Activated CD4-positive, alpha-beta T cell treated with anti-CD3 and anti-CD28 coated beads, Interleukin-2, amount 50 U/mL, for 48 hours (primary cell): ENCODE measurements at places on chromosomes 1 and 21.

DNA sequence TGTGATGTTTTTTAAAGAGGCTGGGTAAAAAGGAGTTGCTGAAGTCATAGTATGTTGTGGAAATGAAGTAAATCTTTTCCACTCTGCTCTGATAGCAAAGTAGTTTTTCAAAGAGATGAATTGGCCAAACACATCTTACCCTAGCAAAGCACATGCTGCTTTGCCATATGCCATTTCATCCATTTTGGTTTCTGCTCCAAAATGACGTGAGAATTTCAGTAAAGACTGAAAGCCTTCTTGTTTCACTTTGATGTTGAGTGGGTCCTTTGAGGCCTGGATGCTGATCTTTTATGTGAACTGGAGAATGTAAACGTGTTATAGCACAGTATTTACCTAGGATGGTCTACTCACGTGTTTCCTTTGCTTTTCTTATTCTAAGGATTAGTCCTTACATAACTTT is 73.3 kb upstream of the PGD start:
- no peak for DNase-seq

- no peak for DNase-seq
Measured at GRCh38 chr1:48028218-48029069, 31.3 kb upstream of the TRABD2B start.

DNA sequence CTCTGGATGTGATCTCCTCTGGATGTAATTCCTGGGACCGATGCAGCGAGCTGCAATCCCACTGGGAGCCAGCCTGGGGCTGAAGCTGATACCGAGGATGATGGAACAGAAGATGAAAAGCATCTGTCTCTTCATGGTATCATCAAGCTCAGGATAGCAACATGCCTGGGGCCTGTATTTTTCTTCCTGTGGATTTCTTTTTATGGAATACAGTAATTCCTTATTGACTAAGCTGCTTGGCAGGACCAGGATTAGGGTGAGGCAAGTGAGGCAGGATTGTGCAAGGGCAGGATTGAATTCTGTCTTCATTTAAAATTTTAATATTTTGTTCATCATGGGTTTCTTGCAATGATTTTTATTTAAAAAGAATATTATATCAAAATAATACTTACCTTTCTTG is 86.6 kb downstream of the SLC25A24 start:
- DNase-seq: no peak

- DNase-seq: peak; percentile 87
Measured at GRCh38 chr1:154344977-154345837, 19.9 kb downstream of the ATP8B2 start.

DNA sequence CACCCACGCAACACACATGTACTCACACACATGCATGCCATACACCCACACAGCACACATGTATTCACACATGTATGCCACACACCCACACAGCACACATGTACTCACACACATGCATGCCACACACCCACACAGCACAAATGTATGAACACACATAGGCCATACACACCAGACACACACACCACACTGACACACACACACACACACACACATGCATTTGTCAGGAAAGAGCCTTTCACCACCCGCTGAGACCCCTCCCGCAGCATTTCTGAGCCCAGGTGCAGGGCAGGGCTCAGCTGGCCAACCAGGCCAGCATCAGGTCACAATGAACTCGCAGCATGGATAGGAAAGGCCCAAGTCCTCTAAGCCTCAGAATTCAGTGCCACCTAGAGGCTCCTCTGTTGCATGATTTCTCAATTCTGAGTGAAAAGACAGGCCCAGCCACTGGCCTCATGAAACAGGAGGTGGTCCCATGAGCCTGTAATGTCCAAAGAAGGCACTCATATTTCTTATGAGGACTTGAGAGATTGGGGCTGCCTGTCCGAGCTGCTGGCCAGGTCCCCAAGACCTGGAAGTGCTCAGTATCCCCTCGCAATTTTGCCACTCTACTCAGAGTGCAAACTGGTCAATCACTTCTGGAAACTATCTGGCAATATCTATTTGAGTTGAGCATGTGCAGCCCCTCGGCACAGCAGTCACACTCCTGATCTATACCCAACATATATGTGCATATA is 57.3 kb downstream of the PSMG1 start:
- peak; percentile 7 for DNase-seq

DNA sequence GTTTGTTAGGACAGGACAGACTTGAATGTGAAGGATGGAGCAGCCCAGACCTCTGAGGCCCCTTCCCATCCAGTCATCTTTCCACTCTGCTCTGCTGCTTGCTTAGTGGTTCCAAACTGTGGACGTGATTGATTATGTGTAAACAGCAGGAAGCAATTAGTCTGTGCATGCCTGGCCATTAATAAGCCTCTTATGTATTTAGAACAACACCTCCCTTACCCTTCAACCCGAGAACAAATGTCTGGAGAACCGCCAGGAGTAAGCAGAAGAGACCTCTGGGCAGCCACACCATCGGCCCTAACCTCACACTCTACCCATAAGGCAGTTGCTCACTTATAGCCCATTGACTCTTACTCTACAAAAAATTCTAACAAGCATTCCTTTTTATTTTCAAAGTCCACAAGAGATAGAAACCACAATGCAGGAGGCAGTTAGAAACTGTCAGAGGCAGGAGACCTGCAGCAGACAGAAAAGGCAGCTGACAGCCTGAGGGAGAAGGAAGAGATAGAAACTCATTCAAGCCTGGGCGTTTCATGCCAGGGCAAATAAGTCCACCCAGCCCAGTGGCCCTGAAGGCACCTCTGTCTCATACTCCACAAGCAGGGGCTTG is 5.8 kb upstream of the EPHA8 start:
- no peak for DNase-seq

DNA sequence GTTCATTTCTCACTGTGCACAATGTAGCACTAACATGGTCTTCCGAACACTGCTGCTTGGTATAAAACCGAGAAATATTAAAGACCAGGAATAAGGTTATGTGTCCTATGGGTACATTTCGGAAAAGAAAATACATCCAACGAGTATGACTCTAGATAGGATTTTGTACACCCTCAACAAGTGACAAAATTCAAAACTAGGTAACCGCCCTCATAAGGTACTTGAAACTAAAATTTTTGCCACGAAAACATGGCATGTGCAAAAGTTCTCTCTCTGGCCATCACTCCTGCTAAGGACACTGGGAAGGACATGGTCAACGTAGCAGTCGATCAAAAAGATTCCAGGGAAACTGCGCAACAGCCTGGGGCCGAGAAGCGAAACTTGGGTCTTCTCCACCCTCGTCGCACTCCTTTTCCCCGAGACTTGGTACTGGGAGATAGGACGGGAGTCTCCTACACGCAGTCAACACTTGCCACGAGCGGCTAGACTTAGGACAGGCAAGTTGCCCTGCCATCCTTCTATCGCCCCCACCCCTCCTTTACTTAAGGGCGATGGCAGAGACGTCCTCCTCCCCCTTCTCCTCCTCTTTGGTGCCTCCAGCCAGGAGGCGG is 338 bp upstream of the TOR1AIP1 start:
- no peak for DNase-seq

- DNase-seq: no peak
Measured at GRCh38 chr1:169072945-169073725, 33.4 kb upstream of the ATP1B1 start.

DNA sequence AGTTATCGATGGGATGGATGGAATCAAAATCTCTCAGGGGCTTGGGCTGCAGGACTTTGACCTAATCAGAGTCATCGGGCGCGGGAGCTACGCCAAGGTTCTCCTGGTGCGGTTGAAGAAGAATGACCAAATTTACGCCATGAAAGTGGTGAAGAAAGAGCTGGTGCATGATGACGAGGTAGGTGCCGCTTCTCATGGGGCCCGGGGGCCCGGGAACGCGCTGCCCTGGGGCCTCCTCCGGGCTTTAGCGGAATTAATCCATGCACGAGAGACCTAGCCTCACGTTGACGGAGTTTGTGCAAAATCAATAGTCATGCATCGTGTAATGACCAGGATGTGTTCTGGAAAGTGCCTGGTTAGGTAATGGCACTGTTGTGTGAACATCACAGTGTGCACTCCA is 43.8 kb downstream of the FAAP20 start:
- DNase-seq: no peak

GRCh38 chr1:230189824-230190223 is 122.8 kb downstream of the GALNT2 start:
- no peak for DNase-seq

DNA sequence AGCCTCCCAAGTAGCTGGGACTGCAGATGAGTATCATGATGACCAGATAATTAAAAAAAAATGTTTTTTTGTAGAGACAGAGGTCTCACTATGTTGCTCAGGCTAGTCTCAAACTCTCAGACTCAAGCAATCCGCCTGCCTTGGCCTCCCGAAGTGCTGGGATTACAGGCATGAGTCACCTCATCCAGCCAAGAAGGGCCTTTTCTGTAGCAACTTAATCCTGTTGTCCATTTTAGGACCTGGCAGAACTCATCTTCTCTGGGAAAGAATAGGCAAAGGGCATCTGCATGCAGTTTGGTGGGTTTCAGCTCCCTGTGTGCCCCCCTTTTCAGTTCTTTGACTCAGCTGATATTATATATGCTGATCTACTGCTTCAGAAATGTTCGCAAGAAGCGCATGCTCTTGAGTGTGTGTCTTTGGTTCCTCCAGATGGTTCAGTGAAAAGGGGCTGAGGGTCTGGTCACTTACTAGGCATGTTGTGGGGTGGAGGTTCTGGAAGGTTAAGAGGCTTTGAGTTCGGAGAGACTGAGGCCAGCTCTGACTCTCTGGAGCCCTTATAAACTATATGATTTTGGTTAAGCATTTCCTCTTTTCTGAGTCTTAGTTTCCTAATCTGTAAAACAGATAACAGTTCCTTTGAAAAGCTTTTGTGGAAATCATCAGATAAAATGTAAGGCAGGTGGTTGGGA is 19.4 kb upstream of the SRSF4 start:
- DNase-seq: no peak

- no peak for DNase-seq
Measured at GRCh38 chr21:39217356-39218081, 34.3 kb upstream of the PSMG1 start.

GRCh38 chr1:10502206-10502605 is 27.5 kb downstream of the PEX14 start:
- DNase-seq: no peak

GRCh38 chr21:40531431-40532110 is 315.4 kb downstream of the DSCAM start:
- DNase-seq: no peak

DNA sequence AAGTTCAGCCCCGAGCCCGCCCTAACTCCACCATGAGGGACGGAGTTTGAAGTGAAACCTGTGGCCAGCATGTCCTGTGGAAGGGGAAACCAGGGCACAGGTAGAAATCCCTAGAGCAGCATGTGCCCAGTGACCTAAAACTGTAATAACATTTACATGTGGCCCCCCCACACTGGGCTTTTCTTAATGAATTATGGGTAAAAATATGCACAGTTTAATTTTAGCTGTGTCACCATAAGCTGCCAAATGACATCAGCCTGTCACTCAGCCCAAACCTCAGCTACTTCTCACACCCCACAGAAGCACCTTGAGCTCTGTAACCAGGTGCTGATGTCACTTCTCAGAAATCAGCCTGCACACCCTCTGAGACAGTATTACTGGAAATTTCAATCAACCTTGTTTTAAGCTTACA is 50.0 kb upstream of the SLC19A1 start:
- peak; percentile 67 for DNase-seq

- DNase-seq: peak; percentile 93
Measured at GRCh38 chr1:165697881-165698760, at the start of gene ALDH9A1. TSS of gene ALDH9A1 (minus strand) at chr1:165698562. CDS start at chr1:165698558, 4 bp downstream.

DNA sequence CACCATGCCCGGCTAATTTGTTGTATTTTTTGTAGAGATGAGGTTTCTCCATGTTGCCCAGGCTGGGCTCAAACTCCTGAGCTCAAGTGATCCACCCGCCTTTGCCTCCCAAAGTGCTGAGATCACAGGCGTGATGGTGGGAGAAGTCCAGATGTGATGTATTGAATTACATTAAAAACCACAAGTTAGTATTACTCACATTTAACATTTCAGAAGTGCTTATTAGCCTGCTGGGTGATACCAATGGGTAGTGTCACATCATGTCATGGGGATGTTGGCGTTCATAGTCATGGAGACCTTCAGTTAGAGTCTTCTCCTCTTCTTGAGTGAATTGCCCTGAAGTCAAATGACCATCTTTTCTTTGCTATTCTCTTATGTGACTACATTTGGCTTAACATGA is 63.6 kb upstream of the VAMP3 start:
- no peak for DNase-seq

- DNase-seq: peak; percentile 43
Measured at GRCh38 chr1:15352128-15352957, 57.3 kb upstream of the EFHD2 start.

- DNase-seq: no peak
Measured at GRCh38 chr1:204680461-204680860, 5.1 kb downstream of the LRRN2 start.

DNA sequence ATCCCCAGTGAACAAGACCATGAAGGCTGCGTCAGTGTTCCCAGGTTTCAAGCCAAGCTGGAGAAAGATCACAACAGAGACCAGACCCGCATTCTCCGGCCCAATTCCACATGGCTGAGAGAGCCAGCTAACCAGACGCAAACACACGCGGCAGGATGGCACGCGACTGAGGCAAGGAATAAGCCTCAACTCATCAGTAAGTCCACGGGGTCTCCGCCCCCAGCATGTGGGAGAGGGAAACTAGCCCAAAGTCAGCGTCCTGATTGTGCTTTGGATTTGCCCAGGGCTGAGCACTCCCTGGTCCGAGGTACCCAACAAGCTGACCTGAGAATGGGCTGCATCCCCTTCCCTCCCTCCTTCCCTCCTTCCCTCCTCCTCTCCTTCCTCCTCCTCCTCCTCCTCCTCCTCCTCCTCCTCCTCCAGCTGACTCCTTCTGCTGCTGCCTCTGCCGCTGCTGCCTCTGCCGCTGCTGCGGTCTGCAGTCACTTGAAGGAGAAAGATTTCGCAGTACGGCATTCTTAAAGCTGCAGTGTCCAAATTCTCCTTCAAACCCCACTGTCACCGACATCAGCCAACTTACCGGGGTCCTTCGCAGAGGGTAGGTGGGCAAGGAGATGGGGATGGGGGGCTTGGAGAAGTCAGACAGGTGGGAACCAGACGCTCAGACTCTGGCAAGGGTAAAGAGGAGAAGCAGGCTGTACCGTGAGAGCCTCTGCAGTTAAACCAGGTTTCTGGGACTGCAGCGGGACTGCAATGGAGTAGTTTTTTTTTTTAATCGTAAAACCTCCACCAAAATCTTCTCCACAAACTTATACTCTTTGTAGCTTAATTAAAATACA is 33.0 kb upstream of the H6PD start:
- no peak for DNase-seq

- no peak for DNase-seq
Measured at GRCh38 chr1:2144501-2145090, 50.0 kb downstream of the FAAP20 start.

- peak; percentile 44 for DNase-seq
Measured at GRCh38 chr1:221837896-221838295, 96.0 kb upstream of the DUSP10 start.

- no peak for DNase-seq
Measured at GRCh38 chr1:65235867-65236805, 73.2 kb upstream of the DNAJC6 start.
